ENCODE measurements at places on chromosomes 13 and 19.
A peak's percentile ranks its signal among the peaks of the same experiment; 100 is the strongest.

GRCh38 chr13:113623491-113624234 lies 34.3 kb downstream of the ATP4B start:
- DNase-seq = no peak

GRCh38 chr13:93948162-93948922 lies 531.1 kb downstream of the DCT start:
- DNase-seq = no peak

DNA sequence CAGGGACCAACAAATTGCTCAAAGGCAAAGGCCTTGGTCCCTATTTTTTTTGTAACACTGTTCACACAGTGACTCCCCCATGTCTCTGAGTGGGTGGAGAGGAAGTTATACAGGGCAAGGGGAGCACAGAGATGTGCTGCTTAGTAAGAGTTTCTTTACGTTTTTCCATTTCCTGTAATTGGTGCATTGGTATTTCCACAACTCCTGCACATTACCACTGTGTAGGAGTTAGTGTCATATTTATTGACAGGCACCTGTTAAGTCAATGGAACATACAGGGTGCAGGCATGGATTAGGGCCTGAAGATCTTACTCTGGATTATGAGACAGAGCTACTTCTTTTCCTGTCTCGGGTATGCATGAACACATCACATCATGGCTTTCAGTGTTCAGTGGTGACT lies 45.2 kb downstream of the SOX21 start:
- no peak for DNase-seq

- DNase-seq = no peak
Measured at GRCh38 chr19:7746903-7747884, at the start of gene CD209. Gene CD209 (minus strand): TSS chr19:7747534. CDS start chr19:7747511, 23 bp downstream.

DNA sequence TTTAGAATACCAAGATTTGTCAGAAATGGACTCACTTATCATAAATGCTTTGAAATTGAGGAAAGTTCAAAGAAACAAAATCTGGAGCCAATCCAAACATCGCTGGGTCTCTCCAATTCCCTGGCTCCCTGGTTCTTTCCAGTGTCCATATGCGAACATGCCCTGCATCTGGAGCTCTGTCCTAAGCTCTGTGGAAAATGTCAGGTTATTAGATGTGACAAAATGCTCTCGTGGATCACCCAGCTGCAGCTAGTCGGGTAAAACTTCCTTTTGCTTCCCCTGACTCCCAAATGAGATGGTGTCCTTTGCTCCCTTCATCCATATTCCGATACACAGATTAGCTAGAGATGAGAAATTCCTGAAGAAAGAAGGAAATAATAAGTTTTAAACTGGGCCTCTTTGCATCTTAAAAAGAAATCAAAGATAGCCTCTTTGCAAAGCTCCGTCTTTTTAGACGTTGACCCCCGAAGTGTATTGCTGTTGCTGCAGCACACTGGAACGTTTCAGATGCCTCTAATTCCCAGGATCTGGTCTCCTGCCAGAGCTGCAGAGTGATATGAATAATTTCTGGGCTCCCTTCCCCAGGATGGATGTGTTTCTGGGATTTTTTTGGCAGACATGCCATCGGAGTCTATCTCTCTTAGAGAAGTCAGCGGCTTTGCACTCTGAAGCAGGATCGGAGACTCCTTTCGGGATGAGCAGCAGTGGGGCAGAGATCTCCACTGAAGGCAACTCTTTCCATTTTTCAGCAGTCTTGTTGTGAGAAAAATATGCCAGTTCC lies 102.9 kb downstream of the TEX26 start:
- no peak for DNase-seq

DNA sequence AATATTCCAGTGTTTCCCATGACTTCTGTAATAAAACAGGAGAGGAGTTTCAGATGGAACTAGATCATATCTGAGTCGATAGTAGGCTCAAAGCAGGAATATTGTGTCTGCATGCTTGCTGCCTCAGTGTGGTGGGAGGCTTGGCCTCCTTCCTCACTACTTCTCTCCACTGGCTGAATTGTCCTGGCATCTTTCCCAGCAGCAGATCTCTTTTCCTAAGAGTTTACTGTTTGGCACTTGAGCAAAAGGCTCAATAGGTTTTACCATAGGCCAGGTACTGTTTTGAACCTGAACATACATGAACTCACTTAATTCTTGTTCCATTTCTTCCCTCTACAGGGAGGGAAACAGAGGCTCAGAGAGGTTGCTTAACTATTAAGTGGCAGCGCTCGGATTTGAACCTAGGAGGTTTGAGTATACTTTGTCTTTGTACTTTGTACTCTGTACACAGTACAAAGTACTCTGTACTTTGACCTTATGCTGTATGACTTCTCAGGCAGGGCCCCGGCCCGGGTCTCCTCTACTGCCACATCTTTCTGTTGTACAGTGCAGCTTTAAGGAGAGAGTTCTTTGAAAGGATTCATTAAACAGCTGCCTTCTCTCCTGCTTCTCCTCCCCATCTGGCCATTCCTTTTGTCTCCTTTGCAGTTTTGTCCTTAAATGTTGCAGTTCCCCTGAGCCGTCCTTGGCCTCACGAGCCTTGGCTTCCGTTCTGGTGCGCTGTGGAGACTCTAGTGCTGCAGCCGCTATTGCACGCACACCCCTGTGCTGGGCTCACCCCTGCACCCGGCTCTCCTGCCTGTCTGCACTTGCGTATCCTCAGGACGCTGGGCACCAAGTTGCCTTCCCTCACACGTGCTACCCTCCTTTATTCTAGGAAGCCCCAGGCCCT lies 8.1 kb downstream of the B3GLCT start:
- DNase-seq = peak; percentile 22

DNA sequence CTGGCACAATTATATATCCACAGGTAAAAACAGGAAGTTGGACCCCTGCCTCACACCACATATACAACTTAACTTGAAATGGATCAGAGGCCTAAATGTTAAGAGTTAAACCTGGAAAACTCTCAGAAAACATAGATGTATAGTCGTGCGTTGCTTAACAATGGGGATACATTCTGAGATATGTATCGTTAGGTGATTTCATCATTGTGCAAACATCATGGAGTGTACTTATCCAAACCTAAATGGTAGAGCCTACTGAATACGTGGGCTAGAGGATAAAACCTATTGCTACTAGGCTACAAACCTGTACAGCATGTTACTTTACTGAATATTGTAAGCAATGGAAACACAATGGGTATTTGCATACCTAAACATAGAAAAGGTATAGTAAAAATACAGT lies 14.8 kb upstream of the CALM3 start:
- DNase-seq = no peak

DNA sequence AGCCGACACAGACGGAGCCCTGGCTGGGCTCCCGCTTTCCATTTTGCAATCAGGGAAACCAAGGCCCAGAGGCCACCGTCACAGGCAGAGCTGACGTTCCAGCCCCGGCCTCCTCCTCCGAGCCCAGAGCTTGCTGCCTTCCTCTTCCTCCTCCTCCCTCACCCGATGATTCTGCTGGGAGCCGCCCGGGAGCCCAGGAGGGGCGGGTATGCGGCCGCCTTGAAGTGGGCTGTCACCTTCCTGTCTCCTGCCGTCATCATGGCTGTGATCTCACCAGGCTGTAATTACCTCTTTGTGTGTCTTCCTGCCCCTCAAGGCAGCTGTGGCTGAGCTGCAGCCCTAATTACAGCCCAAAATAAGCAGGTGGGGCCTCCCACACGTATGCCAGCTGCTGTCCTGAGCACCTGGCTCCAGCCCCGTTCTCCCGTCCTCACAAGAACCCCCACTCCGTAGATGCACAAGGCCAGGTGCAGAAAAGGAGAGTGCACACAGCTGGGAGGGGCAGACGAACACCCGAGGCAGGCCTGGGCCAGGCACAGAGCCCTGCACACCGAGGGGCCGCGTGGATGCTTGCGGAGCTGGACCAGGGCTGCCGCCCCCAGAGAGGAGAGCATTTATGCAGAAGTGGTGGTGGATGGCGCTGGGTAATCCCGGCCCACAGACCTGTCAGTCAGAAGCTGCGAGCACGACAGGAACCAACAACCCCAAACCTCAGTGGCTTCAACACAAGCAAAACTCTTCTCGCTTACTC lies 4.0 kb downstream of the TPGS1 start:
- peak; percentile 97 for DNase-seq

DNA sequence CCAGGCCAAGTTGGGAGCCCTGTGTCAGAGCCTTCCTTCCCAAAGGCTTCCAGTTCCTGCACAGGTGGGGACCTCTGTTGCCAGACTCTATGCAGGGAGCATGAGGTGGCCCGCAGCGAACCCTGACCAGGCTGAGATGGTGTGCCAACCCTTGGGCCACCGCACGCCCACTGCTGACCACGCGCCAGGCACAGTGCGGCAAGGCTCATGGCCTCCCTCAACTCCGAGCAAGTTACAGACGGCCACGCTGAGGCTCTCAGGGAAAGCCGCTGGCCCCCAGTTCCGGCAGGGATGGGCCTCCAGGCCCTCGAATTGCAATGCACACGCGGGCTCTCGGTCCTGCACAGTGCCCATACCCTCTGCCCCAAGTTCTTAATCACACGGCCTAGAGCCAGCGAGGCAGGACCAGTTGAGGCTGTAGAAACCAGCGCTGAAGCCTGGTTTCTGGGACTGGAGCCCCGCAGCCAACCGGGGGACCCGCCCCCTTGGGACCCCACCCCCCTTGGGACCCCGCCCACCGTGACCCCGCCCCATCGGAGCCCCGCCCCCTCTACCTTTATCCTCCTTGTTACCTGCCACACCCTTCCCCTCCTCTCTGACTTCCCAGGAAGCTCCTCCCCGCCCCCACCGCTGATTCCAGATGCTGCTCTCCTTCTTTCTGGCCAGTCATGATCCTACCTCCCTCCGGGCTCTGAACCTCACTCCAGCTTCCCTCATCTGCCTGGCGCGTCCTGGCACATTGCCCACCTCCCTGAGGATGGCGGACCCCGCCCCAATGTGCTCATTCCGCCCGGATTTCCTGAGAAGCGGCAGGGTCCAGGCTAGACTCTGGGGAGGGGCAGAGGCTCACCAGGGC lies 6.0 kb downstream of the PEX11G start:
- peak; percentile 47 for DNase-seq

- no peak for DNase-seq
Measured at GRCh38 chr19:33926306-33926705, 129.6 kb downstream of the KCTD15 start.

- no peak for DNase-seq
Measured at GRCh38 chr19:20151617-20152145, 15.3 kb upstream of the ZNF486 start.

GRCh38 chr13:113083402-113084061 lies 22.1 kb upstream of the F7 start:
- peak; percentile 79 for DNase-seq

DNA sequence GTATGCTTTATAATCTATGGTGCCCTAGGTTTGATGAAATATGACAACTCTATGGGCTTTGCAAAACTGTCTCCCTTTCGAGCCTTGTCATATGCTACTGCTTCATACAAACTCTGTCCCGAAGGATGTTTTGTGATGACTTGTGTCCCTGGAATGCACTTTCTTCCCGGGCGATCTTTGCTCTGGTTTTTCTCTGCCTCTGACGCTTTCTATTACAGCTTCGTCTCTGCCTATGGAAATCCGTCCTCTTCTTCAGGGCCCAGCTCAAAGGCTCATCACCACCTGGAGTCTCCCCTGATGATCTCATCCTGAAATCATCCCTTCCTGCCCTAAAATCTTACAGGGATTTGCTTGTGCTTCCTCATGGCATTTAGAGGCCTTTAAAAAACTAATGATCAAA lies 191.5 kb upstream of the KL start:
- DNase-seq = no peak

- no peak for DNase-seq
Measured at GRCh38 chr13:110416131-110417025, 109.3 kb downstream of the COL4A2 start.

- DNase-seq = no peak
Measured at GRCh38 chr13:53045189-53045588, 16.6 kb downstream of the OLFM4 start.

- no peak for DNase-seq
Measured at GRCh38 chr13:50323440-50324065, 308.3 kb downstream of the KCNRG start.

DNA sequence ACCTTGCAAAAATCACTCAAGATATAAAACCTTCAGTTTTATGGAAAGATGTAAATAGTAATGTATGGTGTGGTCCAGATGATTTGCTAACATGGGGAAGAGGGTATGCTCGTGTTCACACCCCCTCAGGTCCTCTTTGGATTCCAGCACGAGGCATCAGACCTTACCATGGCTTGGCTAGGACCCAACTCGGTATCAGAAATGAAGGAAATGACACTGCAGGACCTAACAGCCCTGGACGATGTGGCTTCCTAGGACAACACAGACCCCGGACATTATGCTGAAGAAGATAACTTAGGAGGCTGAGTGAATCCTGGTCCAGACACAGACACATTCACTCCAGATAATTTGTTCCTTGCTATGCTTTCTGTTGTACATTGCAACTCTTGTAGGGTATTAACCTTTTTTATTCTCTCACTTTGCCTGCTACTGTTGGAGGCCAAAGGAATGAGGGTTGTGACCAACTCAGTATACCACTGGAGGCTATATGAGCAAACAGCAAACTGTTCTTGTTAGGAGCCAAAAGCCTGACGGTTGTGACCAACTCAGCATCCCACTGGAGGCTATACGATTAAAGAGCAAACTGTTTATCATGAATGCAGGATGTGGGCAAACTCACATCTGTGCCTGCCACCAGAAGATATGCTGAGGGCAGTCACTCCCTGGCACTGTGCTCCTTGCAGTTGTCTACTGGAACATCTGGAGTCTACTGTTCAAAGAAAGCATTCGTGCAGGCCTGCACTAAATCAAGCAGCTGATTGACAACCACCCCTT lies 121.7 kb downstream of the ZNF429 start:
- DNase-seq = no peak

- DNase-seq = peak; percentile 42
Measured at GRCh38 chr19:47247308-47247990, 8.9 kb upstream of the CCDC9 start.

DNA sequence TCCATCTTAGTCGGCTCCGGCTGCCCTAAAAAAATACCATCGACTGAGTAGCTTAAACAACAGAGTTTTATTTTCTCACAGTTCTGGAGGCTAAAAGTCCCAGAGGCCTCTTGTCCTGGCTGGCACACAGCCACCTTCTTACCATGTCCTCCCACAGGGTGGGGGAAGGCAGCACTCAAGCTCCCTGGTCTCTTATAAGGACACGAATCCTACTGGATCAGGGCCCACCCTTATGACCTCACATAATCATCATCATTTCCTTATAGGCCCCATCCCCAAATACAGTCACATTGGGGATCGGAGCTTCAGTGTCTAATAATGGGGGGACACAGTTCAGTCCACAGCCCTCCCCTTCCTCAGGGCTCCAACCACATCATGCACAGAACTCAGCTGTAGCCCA lies 2.6 kb upstream of the TUBA3C start:
- DNase-seq = no peak

GRCh38 chr19:35123573-35123972 lies 8.0 kb downstream of the FXYD3 start:
- DNase-seq = no peak

DNA sequence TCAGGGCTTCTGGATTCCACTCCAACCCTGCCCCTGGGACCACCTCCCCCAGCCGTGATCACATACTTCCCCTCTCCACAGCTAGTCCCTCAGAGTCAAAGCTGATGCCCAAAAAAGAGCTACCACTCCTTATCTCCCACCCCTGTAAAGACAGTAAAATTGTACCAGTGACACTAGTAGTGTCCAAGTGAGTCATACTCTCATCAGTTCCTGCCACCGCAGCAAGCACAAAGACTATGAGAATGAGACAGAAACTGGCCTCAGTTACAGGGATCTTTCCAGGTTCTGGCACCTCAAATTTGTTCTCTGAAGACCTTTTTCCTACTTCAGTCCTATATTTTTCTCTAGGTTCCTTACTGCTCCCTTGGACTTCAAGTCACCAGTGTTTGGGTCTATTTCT lies 144.2 kb downstream of the SPRY2 start:
- no peak for DNase-seq

- DNase-seq = no peak
Measured at GRCh38 chr13:93296584-93296983, 70.0 kb downstream of the GPC6 start.

- no peak for DNase-seq
Measured at GRCh38 chr13:77184455-77184854, 142.4 kb downstream of the MYCBP2 start.
